T follicular helper cell (primary cell): ENCODE measurements at places on chromosomes 6 and 20.

DNA sequence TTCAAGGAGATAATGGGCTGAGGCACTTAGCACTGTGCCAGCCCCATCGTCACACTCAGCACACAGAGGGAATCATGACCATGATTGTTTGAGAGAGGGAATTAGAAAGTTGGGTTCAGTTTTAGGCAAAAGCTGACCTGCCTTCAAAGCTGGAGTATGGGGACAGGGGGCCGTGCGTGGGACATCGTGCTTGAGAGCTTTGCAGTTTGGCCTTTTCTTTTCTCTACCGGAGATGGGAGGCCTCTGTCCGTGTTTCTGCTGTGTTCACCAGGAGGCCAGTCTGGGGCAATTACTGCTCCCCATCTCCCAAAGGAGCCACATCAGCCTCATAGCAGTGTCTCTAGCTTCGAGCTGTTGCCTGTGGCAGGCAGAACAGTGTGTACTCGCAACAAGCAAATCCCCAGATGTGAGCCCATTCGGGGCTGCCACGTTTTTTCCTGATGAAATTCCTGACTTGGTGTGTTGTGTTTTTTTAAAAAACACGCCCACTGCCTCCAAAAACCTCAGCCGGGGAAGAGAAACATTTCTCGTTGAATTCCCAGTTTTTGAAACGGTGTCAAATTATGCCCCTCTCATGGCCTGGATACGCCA is 20.2 kb downstream of the EYA2 start:
- DNase-seq, result no peak

DNA sequence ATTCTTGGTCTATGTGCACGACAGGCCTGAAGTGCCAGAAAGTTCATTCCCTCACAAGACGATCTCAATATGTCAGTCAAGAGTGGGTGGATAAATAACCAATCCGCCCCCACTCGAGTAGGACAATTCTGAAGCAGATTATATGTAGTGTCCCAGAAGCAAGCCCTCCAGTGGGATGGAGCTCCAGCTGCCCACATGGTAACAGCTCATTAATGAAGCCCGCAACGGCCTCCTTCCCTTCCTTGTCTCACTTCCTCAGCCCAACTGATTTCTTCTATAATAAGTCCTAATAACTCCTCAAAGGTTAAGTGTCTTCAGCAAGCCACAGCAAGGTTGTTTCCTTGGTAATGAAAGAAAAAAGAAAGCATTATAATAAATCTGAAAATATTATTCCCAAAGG is 82.1 kb upstream of the F13A1 start:
- no peak for DNase-seq

DNA sequence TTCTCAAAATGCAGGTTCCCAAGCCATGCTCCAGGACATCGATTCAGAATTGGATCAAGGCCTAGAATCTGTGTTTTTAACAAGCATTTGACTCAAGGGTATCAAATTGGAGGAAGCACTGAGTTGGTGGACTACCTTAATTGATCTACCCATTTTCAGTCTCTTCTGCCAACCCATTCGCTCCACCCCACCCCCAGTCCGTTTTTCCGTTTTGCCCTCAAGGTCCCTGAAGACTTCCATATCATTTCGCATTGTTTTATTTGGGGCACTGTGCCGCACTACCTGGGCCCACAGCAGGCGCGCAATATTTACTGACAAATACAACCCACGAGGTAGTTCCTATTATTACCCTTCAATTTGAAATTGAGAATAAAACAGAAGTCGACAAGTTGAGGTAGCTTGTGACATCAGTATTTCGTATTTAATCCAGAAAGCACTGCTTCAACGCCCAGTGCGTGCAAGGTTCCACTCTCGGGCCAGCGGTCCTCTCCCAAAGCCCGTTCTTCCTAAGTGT is 557 bp upstream of the DHX35 start:
- DNase-seq, result no peak

GRCh38 chr6:138849791-138850190 is 53.9 kb downstream of the ECT2L start:
- no peak for DNase-seq

DNA sequence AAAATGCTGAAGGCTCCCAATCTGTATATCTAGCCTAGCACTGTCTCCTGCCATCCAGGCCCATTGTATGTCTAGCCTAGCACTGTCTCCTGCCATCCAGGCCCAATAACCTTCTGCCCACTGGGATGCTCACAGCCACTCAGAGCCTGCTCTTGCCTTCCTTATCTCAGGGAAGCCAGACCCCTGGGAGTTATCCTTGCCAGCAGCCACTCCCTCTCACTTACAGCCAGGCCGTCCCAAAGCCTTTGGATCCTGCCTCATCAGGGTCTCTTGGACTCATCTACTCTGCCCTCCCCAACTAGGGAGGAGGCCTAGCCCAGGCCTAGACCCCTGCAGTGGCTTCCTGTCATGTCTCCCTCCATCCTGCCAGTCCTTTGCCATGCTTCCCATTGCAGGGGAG is 37.3 kb downstream of the KIF3B start:
- no peak for DNase-seq

GRCh38 chr6:63714091-63714490 is 78.5 kb downstream of the PHF3 start:
- DNase-seq, result no peak

DNA sequence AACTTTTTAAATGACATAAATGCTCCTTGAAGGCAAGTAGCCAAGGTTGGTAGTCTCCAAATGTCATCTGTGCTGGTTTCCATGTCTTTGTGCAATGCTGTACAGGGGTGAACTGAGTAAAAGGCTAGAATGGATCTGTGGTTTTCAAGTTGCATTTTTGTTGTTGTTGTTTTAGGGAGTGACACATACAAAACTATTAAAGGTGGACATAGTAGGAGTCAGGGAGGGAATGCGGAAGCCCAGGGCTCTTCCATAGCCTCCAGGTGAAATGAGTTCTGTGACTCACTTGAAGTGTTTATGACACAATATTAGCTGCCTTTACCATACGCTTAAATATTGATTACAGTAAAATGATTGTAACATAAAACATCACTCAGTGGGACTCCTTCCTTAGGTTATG is 22.5 kb upstream of the QKI start:
- DNase-seq, result no peak

GRCh38 chr6:21508753-21509152 is 84.8 kb upstream of the SOX4 start:
- DNase-seq, result no peak

- no peak for DNase-seq
These were observed 297.9 kb upstream of the RIMS1 start for GRCh38 chr6:71588490-71588889.

GRCh38 chr6:125507987-125508655 is 206.4 kb upstream of the HDDC2 start:
- DNase-seq, result no peak

GRCh38 chr20:62515280-62515679 is 39.5 kb upstream of the GATA5 start:
- DNase-seq, result no peak
